ENCODE measurements at places on chromosomes 1 and 21.

DNA sequence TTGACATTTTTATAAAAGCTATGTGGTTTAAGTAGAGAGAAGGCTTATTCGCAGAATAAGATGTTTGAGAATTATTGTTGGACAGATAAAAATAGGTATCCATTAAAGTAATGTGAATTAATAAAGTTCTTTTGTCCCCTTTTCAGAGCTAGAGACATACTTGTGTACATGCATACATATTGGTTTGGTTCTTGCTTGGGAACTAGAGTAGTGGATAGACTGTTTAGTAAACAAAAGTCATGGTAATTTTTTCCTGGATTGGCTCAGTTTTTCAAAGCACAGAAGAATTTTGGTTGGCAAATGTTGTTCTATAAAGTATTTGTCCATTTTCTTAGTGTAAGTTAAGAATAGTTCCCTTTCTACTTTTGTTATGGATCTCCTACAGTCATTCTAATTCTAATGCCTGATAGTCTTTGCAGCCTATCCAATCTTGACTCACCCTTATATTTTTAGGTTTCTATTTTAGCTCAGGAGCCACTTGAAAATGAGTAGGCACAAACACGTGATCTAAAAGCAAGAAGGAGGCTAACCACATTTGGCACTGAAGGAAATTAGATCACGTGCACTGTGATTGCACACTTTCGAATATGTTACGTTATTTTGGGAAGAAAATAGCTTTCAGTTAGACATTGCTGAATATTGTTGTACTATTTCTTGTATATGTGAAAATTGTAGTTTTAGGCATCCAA, 47.0 kb downstream of the RABGAP1L start:
- no peak for DNase-seq

- no peak for DNase-seq
Observed at GRCh38 chr1:196467230-196467925, 140.9 kb downstream of the KCNT2 start.

- no peak for DNase-seq
Observed at GRCh38 chr1:41046347-41046775, 24.8 kb upstream of the SLFNL1 start.

GRCh38 chr1:15444468-15445389, 6.5 kb downstream of the CTRC start:
- DNase-seq: peak; percentile 80

DNA sequence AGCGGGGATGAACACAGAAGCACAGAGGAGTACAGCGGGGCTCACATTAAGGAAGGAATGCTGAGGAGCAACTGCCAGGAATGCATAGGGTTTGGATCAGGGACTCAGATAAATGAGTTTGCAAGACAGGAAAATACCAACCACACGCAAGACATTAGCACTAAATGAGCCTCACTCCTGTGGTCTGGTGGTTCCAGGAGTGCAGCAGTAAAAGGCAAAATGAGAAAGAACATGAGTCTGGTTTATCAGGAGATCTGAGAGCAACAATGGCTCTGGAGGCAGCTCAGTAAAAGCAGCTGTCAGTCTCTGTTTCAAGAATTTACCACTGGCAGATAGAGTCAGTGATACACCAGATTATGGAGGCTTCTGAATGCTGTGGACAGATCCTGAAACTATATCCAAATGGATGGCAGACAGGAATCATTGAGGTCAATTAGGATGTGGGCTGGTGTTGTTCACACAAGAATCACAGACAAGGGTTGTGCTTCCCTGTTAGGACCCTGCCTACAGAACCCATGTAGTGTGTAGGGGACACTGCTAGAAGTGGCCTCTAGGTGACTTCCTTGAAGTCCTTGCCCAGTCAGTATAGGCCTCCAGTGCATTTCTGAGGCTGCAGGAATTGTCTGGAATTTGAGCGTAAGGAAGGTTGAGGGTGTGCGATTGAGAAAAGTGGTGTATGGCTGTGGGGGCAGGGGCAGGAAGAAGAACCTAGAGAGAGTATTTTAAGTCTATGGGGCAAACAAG, 50.3 kb downstream of the CASQ2 start:
- DNase-seq: peak; percentile 19

DNA sequence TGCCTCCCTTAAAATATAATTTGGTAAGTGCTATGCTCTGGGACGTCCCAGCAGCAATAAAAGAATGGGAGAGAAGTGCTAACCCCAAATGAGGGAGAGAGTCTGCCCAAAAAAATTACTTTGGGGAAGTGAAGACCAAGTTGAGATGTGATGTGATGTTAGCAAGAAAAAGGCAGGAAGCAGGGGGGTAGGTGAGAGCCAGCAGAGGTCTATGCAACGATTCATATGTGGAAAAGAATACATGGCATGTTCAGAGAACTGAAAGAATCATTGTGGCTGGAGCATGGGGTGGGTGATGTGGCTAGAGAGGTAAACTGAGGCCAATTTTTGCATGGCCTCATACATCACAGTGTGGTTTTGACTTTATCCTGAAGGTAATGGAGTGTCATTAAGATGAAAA, 5.6 kb upstream of the CTPS1 start:
- DNase-seq: no peak
